Non-pigmented ciliary epithelial cell (primary cell): ENCODE measurements at places on chromosomes 3 and 15.

- no peak for DNase-seq
These were observed 106.5 kb downstream of the SUCNR1 start for GRCh38 chr3:151979906-151980305.

GRCh38 chr3:17013050-17013449, 128.3 kb downstream of the PLCL2 start:
- no peak for DNase-seq

DNA sequence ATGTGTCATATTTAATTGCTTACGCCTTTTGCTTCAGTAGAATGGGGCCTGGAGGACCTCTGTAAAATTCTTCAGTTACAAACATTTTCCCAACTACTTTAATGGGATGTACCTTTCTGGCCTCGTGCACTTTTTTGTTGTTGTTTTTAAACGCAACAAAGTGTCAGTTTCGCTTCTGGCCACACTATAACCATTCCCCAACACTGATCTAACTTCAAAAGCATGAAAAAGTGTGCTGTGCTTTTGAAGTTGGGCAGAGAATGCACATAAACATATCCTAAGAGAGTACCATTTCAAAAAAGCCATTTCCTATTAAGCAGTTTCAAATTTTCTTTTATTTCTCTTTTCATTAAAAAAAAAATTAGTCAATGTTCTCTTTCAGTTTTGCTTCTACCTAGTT, 435.8 kb downstream of the CNTN6 start:
- no peak for DNase-seq

DNA sequence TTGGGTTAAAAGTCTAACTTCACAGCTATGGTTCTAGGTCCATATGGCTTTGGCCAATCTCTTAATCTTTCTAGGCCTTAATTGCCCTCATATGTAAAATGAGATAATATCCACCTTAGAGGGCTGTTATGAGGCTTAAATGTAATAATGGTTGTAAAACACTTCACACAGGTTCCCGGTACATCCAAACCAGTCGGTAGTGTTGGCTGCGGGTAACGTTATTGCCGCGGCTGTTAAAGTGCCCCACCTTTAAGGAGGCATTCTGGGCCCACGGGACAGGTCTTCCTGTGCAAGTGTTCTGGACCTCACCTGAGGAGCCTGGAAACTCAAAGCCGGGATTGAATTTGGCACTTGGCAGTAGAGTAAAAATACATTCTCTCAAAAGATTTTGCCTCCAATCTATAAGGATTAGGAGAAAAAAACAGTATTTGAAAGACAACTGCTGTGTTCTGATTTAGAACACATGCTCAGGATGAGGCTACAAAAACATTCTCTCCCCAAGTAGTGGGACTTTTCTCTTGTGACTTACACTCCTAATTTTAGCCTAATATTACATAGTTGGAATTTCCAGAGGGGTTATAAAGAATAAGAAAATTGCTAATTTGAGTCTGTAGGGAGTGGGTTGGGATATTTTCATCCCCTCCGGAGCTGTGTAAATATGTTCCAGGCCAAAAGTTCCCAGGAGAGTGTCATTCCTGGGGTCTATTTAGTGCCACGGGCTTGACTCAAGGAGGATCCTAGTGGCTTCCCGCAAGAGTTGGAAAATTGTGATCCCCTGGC, 44.9 kb upstream of the TSEN2 start:
- DNase-seq: no peak

DNA sequence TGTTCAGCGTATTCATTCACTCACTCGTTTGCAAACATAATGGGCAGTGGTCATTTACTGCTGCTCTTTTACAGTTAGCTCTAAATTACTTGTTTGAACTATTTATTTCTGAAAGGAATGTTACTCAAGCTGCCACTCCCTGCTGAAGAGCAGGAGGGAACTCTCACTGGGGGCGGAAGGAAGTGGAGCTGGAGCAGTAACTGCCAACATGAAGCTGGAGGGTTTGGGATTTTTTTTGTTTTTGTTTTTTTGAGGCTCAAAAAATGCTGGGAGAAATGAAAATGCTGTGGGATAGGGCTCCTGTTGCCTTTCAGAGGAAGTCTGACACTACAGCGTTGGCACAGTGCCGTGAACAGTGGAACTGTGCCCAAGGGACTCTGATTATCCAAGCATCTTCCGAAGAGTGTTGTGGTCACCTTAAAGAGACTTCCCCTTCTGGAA, 44.1 kb downstream of the SENP2 start:
- no peak for DNase-seq

GRCh38 chr3:111476701-111477100, 65.3 kb upstream of the CD96 start:
- DNase-seq: no peak

DNA sequence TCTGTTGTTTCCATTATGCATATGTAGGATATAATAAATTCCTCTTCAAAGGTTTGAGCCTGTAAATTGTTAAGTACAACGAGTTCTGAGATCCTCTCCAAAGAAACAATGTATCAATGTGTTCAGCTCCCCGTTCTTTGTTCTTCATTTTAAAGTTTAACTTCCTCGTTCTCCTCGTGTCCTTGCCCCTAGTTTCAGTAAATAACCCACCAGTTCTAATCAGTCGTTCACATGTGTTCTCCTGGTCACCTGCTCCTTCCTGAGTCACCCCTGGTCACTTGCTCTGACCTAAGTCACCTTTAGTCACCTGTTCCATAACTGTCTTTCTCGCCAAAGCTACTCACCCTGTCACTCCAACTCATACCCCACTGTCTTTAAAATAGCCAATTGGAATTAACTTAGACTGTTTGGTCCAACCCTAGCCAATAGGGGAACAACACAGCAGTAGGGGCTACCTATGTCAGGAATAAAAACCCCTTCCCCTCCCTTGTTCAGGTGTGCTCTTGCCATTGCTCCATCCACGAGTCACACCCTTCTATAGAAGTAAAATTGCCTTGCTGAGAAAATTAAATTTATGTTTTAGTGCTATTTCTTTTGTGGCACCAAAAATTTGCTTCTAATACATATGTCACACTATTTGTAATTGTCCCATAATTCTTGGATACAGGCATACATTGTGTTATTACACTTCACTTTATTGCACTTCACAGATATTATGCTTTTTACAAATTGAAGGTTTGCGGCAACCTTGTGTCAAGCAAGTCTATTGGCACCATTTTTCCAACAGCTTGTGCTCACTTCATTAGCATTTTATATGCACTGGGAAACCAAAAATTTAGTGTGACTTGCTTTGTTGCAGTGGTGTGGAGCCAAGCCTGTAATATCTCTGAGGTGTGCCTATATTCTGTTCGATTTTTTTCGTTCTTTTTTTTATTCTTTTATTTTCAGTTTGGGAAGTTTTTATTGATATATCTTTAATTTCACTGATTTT, 15.3 kb upstream of the MCF2L2 start:
- DNase-seq: no peak

- no peak for DNase-seq
These were observed 338.6 kb downstream of the FOXP1 start for GRCh38 chr3:71244826-71245488.

DNA sequence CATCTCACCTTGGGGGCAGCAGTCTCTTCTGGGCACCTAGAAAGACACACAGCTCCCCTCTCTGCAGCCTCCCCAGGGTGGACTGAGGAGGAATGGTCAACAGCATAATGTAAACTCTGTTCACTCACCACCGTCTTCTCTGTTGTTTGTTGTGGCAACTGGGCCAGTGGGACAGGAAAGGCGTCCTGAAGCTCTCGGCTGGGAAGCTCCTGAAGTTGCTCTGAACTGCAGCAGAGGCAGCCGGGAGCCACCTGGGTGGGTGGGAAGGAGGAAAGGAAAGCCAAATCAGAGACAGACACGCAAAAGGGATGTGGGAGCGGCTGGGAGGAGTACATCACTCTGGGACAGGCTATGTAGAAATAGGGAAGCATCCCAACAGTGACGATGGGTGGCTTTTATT, 52.7 kb downstream of the MYLK start:
- no peak for DNase-seq

DNA sequence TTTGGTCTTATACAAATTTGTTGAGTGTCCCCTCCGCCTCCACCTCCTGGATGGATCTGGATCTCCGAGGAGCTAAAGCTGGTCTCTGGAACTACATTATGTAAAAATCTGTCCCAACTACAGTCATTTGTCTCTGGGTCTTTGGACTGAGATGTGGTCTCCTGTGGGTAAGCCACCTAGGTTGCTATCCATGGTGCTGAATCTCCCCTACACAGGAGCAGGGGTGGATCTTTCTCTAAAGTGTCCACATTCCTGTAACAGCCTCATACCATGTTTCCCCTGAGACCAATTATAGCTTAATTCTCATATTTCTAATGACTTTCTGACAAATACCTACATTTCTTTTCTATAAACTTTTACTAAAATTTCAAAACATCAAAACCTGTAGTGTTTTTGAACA, 625.8 kb downstream of the TAFA4 start:
- DNase-seq: no peak

- no peak for DNase-seq
These were observed 174.0 kb downstream of the ERC2 start for GRCh38 chr3:56294286-56294685.

DNA sequence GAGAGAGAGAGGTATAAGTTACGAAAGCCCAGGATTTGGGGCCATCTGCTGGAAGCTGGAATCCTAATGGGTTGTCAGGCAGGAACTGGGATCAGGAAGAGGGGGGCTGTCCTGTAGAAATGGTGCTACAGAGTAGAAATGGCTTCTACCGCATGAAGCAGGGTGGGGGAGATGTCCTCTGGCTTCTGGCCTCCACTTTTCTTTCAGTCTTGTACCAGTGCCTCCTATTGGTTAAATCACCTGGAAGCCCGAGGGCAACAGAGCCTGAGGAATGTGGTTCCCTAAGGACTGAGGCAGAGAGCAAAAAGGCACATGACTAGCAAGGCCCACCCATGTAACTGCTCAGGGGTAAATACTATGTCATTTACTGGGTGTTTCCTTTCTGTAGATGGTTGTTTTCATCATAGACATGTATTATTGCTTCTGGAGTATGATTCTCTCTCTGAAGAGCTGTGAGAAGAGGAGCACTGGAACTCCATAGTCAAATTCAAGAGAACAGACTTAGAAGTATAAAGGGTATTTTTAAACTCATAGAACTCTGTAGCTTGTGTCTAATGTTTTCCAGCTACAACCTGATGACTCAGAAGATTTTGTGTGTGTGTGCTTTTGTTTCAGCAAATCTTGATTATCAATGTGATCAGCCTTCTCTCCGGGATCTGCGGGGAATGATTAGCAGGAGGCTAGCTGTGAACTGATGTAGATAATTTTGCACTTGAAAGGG, 20.2 kb upstream of the MITF start:
- no peak for DNase-seq

DNA sequence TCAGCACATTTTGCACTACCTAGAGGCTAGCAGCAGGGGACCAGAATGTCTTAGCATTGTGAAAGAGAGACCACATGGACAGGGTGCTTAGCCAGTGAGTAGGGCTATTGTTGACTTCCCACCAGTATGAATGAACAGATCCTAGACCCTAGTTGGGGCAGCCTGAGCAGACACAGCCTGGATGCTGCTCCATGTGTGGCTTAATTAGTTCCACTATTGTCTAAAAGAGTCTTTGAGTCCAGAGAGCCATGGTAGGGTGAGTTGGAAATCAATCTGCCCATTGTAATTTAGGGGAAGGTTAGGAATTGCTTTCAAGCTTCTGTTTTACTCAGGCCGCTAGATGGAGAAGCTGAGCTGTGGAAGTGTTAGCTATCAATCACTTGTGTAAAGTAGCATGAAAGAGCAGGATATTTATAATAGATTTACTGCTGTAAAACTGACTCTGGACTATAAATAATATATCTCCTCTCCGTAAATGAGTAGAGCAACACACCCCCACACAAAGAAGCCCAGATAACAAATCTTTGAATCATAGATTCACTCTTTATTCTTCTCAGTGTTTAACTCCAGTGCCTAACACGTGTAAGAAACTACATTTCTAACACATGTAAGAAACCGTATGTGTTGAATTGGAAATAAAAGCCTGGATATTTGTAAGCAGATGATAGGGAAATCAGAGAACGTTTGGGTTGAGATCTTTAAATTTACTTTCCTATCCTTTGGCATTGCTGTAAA, 4.1 kb upstream of the GCSAM start:
- DNase-seq: no peak

GRCh38 chr3:45817831-45818522, 21.6 kb upstream of the SLC6A20 start:
- DNase-seq: peak; percentile 92

- DNase-seq: no peak
These were observed 37.8 kb upstream of the FOXB1 start for GRCh38 chr15:59966262-59966661.

GRCh38 chr15:28998511-28998910, 112.7 kb downstream of the APBA2 start:
- DNase-seq: no peak

DNA sequence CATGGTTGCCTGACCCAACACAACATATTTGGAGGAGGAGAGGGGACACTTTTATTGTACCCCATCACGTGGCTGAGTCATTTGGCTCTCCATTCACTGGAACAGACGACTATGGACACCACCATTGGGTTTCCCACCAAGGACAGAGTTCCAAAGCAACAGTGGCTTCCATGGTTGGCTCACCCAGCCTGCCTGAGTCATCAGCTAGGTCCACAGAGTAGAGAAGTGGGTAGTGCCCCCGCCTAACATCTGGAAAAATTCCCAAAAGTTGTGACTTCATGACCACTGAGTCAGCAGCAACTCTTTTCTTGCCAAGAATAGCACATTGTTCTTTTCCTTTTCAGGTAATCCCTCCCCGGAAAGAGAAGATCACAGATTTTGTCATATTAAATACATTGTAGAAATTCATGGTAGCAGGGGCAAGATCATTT, 3.0 kb upstream of the PPP1R2 start:
- DNase-seq: peak; percentile 67

GRCh38 chr3:161531930-161532329, 35.3 kb downstream of the OTOL1 start:
- no peak for DNase-seq

- no peak for DNase-seq
These were observed 69.5 kb upstream of the MEF2A start for GRCh38 chr15:99496302-99496629.

GRCh38 chr15:95304151-95304946, 1026.2 kb upstream of the NR2F2 start:
- no peak for DNase-seq
